ENCODE measurements at places on chromosomes 5 and 9. TPM values are rescaled to one million over a fixed set of nuclear protein-coding genes. Genes with fewer than 3 reads are reported as not detected.

The SLCO6A1 gene
- not detected for total RNA-seq

The FGF10 gene
- 110 TPM for total RNA-seq

The FCN2 gene
- total RNA-seq, result not detected

The GRM6 gene
- not detected for total RNA-seq

The WDR31 gene
- total RNA-seq, result 4.0 TPM

The CCDC192 gene
- total RNA-seq, result not detected

The PCSK5 gene
- 4.8 TPM for total RNA-seq
